ENCODE measurements at places on chromosomes 7 and 10.

- DNase-seq: no peak
Measured at GRCh38 chr7:98557538-98558031, 59.5 kb upstream of the NPTX2 start.

DNA sequence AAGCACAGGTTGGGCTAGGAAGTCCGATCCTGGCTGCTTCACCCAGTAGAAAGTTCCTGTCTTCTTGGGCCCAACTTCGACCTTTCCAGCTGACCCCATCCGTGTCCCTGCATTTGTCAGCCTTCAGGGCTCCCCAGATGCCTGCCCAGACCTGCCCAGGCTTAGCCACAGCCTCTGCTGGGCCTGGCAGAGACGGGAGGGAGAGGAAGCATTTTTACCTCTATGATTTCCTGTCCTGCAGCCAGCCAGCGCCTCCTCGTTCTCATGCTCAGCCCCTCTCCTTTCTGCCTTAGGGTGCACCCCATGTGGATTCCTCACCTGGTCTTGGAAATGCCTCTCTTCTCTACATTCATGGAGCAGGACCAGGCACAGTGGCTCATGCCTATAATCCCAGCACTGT is 3.7 kb downstream of the METTL27 start:
- no peak for DNase-seq

DNA sequence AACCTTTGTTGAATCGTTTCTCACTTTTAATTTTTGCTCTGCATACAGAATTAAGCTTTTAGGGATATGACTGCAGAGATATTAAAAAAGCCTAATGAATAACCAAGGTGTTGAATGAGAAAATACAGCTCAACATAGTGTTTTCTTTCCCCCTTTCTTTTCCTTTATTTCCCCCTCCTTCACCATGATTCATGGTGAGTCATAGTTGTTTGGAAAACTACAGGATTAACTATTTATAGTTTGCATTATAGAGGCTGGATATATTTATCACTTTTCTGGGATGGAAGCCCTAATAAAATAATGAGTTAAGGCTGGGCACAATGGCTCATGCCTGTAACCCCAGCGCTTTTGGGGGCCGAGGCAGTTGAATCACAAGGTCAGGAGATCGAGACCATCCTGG is 115.0 kb downstream of the DNAJB9 start:
- DNase-seq: no peak

DNA sequence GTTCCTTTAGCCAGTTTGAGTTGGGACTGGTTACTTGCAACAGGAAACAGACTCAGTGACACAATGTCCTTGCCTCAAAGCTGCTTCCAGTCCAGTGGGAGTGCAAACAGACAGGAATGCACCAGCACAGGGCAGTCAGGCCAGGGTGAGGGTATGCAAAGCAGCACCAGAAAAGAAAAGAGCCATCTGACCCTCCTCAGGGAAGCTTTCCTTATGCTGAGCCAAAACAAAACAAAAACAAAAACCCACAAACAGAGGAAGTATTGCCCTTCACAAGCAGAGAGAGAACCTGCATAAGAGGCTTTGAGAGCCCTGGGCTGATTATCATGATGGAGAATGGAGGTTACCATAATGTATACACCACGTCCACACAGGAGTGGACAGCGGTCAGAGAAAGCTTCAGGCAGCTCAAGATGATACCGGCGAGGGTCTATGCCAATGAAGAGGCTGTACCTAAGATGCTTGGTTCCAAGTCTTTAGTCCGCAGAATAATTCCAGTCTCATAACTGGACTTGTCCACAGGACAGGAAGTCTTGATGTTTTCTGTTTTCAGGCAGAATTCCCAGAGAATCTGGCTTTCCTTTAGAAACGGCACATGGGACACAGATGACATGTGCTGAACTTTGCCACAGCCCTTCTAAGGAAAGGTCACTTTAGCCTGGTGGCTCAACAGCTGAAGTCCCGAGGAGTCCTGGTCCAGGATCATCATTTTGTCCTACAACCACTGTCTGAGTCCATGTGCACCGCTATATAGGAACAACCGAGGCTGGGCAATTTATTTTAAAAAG is 263.3 kb downstream of the TNS3 start:
- DNase-seq: no peak

DNA sequence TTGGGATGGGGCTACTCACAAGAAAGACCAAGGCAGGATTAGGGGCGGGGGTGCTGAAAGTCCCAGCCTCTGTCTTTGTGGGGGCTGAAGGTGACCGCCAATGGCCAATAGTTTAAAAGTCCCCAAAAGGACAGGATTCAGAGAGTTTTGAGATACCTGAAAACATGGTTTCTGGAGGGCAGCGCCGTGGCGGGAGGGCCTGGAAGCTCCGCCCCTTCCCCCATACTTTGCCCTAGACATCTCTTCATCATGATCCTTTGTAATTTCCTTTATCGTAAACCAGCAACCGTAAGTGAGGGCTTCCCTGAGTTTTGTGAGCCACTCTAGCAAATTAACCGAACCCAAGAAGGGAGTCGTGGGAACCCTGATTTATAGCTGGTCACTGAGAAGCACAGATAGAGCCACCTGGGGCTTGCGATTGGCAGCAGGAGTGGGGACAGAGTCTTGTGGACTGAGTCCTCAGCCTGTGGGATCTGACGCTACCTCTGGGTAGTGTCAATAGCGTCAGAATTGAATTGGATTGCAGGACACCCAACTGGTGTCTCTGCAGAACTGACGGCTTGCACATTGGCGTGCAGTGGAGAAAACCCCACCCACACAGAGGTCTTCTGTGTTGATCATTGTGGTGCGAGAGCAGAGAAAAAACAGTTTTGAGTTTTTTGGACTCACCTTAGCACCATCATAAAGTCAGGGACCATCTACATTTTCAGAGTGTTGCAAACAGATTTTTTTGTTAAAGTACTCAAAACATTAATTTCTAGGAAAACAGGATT is 169.3 kb downstream of the USP6NL start:
- peak; percentile 37 for DNase-seq

- no peak for DNase-seq
Measured at GRCh38 chr7:156735851-156736250, 95.3 kb downstream of the RNF32 start.
